ENCODE measurements at places on chromosomes 7 and 10.
A peak's percentile ranks its signal among the peaks of the same experiment; 100 is the strongest.

GRCh38 chr10:33993917-33994316 is 659.5 kb upstream of the NRP1 start:
- DNase-seq, result no peak

- no peak for DNase-seq
Measured at GRCh38 chr10:57818522-57818921, 449.2 kb downstream of the IPMK start.

DNA sequence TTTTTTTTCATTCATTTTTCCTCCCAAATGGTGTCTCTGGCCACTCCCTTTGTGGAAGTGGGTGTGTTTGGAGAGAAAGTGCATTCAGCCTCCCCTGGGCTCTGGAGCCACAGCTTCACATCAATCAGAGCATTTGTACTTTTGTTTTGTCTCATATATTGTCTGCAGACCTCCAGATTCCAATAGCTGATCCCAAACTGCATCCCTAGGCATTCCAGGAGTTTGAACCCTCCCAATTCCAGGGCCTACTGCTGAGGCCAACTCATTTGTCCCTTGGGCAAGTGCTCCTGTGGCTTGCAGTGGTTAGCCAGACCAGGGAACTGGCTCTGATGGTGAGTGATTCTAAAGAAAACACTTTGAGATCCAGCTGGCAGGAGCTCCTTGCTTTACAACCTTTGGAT is 163.3 kb downstream of the IPMK start:
- DNase-seq, result no peak

DNA sequence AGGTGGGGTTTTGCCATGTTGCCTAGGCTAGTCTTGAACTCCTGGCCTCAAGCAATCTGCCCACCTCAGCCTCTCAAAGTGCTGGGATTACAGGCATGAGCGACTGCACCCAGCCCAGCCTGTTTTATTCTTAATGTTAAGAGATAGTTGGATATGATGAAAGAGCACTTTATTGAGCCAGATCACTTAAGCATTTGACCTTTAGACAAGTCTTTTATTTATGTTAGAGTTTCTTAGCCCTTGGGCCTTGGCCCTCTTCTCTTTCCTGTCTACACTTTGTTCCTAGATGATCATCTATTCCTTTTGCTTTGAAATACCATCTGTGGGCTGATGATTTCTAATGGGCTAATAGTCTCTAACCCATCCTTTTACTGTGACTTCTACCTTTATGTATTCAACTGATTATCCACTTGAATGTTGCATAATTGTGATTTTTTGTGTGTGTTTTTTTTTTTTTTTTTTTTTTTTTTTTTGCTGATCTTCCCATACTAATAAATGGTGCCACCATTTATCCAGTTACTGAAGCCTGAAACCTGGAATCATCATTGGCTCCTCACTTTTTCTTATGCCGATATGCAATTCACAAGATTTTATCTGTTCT is 34.8 kb downstream of the BTRC start:
- DNase-seq, result no peak

DNA sequence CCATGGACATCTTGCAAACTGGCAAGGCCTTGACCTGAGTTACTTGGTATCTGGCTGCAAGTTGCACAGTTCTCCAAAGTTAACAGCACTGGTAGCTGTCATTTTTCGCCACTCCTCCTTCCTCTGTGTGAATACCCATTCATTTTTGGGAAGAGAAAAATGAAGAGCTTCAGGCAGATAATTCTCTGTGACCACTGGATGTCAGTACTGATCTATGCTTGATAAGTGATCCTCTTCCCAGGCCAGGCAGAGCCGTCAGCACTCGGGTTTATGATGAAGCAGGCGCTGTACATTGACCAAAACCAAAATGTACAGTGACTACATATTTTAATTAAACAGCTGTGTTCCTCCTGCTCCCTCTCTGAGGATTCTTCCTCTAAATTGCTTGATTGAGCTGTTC is 55.9 kb upstream of the PDZD8 start:
- no peak for DNase-seq

DNA sequence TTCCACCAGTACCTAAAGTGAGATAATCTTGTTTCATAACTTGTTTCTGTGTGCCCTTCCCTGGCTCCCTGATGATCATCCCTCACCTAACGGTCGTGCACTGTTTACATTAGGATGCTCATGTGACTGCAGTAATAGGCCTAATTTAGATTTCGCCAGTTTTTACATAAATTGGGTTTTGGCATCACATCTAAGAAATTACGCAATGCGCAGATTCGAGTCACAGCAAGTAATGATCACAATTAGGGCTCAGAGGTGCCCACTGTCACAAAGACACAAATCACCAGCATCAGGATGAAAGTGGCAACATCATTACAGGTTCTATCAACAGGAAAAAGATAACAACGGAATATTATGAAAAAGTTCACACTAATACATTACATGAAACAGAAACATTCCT is 94.7 kb downstream of the LARP4B start:
- DNase-seq, result no peak

DNA sequence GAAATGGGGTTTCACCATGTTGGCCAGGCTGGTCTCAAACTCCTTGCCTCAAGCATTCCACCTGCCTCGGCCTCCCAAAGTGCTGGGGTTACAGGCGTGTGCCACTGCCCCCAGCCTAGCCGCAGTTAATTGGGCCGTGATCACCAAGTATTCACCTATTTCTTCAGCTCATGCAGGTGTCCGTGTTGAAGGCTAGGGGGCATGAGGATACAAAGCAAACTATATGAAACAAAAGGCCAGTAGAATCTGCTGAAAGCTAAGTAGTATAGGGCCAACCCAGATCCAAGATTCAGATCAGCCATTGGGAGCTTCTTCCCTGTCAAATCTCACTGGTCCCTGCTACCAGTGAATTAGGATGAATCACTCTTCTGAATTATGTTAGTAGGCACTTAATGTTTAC is 73.4 kb downstream of the LRRC4 start:
- DNase-seq, result no peak

GRCh38 chr7:37211097-37211880 is 237.4 kb downstream of the ELMO1 start:
- peak; percentile 55 for DNase-seq

DNA sequence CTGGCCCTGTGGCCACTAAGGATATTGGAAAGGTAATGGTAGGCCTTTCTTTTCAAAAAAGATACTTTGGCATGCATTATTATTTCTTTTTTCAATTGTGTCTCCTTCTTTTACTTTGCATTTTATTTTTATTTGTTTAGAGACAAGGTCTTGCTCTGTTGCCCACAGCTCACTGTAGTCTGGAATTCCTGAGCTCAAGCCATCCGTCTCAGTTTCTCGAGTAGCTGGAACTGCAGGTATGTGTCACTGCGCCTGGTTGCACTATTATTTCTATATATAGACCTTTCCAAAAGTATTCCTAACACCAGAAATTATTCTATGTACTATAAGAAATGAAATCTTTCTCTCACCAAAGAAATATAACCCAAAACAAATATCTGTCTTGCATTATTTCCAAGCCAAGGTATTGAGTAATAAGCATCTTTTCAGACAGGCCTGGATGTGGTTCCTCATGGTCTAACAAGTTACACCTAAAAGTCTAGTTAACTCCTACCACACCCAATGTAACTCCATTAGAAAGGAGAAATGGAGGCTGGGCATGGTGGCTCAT is 500.8 kb upstream of the ANKRD30A start:
- DNase-seq, result no peak

GRCh38 chr7:84193747-84194146 is 842 bp downstream of the SEMA3A start:
- DNase-seq, result no peak

DNA sequence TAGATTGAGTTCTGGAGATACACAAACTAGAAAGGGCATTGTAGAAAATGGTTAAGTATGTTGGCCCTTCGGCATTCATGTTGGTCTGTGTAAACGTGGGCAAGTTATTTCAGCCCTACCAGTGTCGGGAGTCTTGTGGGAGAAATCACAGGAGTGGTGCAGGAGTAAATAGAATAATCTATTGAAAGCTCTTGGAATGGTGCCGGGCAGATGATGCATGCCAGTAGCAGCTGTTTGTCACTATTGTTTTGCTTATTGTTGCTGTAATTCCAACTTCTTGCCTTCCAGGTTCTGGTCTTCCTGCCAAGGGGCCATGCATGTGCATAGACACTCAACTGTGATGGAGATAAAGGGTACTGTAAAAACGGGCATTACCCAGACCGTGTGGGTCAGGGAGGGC is 259.4 kb downstream of the CAMK1D start:
- no peak for DNase-seq

- no peak for DNase-seq
Measured at GRCh38 chr7:44052771-44053365, 8.4 kb downstream of the DBNL start.

GRCh38 chr10:21751341-21752310 is 217.6 kb downstream of the MLLT10 start:
- no peak for DNase-seq

DNA sequence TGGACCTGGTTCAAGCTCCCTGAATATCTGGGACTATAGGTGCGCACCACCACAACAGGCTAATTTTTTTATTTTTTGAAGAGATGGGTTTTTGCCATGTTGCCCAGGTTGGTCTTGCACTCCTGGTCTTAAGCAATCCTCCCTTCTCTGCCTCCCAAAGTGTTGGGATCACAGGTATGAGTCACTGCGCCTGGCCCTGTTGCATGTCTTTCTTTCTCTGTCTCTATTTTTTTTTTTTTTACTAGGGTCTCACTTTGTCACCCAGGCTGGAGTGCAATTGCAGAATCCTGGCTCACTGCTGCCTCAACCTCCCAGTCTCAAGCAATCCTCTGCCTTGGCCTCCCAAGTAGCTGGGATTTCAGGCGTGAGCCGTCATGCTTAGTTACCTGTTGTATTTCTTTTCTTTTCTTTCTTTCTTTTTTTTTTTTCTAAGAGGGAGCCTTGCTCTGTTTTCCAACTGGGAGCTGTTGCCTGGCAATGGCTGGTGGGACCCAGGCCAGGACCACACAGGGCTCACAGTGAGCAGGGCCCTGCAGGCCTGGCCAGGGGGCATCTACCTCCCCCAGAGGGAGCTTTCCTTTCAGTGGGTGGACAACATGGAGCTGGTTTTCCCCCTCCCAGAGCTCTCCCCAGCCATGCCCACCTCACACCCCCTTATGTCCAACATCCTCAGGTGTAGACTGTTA is 6.0 kb downstream of the MYL7 start:
- peak; percentile 42 for DNase-seq
